ENCODE measurements at places on chromosomes 3 and 15. TPM values are rescaled to one million over a fixed set of nuclear protein-coding genes. Genes with fewer than 3 reads are reported as not detected.

- no peaks in the 10 kb centered on the region for H3K27me3 ChIP-seq
- H3K36me3 ChIP-seq, result no peaks in the 10 kb centered on the region
- no peak for DNase-seq
- no peaks in the 10 kb centered on the region for H3K4me1 ChIP-seq
These were observed 41.9 kb downstream of the COLQ start for GRCh38 chr3:15479400-15480224.

DNA sequence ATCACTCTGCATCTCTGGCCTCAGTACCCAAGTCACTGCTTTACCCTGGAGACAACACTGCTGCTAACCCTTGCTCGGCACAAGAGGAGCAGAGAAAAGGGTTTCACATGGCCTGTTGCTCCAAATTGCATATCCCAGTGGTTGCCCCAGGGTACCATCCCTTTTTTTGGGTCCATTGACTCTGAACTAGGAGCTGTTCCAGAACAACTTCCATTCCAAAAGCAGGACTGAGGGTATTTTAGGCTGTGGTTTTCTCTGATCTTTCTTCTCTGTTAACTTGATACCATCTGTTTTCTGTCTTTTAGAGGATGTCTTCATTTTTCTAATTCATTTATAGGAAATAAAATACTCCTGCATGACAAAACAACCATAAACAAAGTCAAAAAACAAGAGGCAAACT is 17.3 kb upstream of the RYK start:
- H3K27me3 ChIP-seq, result no peaks in the 10 kb centered on the region
- H3K36me3 ChIP-seq, result no peaks in the 10 kb centered on the region
- H3K4me3 ChIP-seq, result no peak overlapping the region
- DNase-seq, result no peak
- no peaks in the 10 kb centered on the region for H3K4me1 ChIP-seq

GRCh38 chr3:13219077-13219901 is 146.1 kb upstream of the IQSEC1 start:
- no peak for DNase-seq
- no peaks in the 10 kb centered on the region for H3K36me3 ChIP-seq
- no peak overlapping the region for H3K4me3 ChIP-seq
- no peaks in the 10 kb centered on the region for H3K27me3 ChIP-seq

Gene TMC3
- total RNA-seq, result not detected

Gene ANKUB1
- total RNA-seq, result not detected

DNA sequence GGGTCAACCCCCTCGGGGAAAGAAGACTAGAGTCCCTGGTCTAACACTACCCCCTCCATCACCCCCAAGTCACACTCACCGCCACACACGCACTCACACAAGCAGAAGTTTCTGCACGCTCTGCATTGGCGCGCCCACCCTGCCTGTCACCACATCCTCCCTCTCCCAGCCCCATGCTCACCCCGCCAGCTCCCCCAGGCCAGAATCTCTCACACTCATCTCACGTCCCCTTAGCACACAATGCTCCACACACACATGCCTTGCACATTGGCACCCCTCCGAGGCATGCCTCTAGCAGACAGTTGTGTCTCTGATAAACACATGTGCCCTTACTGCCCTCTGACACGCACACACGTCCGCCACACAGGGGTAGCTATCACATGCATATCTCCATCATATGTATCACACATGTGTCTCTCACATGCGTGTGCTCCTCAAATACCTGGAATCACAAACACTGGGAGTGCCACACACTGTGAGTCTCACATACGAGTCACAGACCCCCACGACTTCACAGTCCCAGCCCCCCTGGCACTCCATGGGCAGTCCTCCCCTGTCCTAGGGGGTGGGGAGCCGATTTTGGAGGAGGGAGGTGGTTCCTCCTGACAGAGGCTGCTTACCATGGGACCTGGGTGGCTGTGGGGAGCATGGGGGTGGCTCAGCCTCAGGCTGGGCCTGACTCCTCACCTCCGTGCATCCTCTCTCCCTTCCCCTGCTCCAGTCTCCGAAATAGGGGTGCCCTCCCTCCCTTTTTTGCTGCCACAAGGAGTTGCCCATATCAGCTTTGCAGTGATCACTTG is 898 bp downstream of the FBLN2 start:
- no peaks in the 10 kb centered on the region for H3K27me3 ChIP-seq
- no peak overlapping the region for H3K27ac ChIP-seq
- DNase-seq, result no peak

DNA sequence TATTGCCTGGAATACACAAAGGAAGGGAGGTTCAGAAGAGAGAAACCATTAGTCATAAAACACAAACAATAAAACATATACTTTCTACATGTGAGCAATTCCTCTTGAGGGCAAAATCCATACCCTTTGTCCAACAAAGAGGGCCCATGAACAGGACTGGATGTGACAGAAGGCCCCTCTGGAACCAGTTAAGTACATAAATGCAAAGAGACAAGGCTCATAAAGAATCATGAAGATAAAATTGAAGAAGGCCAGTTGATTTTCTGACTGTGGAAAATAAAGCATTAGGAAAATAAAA is 58.3 kb upstream of the CPOX start:
- no peak overlapping the region for H3K27ac ChIP-seq
- no peak overlapping the region for H3K4me3 ChIP-seq
- H3K27me3 ChIP-seq, result no peaks in the 10 kb centered on the region

All from HCT116 (cell line).